RCC 7860 (cell line): ENCODE measurements at places on chromosomes 12 and 14.

GRCh38 chr14:67242168-67242420 is 859 bp downstream of the PALS1 start:
- DNase-seq = no peak

GRCh38 chr12:80268924-80269749 is 169.8 kb downstream of the OTOGL start:
- peak; percentile 88 for DNase-seq

DNA sequence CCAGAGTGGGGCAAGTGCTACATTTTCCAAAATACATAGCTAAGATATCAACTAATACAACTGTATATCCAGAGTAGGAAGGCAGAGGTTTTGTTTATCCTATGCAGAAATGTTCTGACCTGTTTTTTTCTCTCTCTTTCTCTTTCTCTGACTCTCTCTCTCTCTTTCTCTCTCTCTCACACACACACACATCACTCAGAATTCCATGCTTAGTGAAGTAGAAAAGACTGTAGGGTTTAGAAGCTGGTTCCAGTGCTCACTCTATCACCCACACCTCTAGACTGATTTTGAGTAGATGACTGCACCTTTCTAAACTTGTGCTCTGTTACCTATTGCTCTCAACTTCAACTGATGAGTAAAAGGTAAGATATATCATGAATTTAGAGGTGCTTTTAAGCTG is 356.7 kb downstream of the LRIG3 start:
- DNase-seq = no peak

- no peak for DNase-seq
Measured at GRCh38 chr14:20686386-20687143, 2.0 kb upstream of the ANG start.

DNA sequence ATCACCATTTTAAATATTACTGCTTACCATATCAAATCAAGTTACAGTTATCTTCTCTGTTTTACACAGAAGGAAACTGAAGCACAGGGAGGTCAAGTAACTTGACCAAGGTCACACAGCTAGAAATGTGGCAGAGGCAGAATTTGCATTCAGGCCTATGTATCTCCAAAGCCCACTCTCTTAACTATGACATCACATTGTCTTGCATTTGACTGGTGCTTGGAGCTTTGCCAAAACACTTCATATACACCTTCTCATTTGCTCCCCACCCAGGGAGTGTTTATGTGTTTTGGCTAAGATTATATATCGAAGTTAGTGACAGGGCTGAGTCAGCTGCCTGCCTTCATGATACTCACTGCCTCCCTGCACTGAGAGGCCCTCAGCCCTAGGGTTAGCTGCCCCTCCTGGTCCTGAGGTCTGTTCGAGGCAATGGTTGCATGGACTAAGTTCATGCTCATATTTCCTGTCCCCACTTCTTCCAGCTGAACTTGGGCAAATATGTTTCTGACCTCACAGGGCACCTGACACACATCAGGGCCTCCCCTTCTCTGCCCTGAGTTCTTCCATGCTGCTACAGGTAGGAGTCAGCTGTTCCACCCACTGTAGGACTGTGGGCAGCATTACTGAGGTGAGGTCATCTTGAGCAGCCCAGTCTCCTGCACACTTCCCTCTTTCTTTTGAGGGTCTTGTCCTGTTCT is 1.8 kb downstream of the GALNT6 start:
- DNase-seq = no peak

DNA sequence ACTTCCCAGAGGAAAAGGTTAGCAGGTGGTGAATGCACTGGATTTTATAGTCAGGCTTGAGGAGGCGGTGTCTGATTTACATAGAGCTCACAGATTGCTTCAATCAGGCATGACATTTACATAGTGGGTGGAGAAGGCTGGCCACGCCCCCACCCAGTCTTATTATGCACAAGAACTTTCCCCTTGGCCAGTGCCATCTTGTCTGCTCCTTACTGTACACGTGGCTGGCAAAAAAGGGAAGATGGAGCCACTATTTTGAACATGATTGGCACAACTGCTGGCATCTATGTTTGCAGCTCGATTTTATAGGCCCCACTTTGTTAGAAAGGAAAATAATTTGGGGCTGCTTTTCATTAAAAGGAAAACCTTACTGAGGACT is 10.9 kb upstream of the LGMN start:
- no peak for DNase-seq

DNA sequence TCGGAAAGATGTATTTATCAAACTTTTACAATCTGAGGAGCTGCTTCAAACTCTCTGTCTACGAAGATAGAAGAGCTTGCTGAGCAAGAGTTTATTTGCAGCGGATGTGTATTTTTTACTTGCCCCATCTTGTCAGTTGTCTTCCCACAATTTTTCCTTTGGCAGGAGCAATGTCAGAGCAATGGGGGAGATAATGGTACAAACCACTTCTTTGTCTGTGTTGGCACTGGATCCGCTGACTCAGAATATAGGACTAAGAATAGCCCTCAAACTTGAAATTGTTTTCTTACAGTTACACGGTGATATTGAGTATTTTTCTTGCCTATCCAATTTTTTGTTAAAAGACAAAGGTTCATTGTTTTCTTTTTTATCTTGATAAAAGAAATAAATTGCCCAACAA is 27.6 kb downstream of the HELB start:
- DNase-seq = no peak

GRCh38 chr12:3228552-3228951 is 151.4 kb downstream of the TSPAN9 start:
- DNase-seq = no peak

DNA sequence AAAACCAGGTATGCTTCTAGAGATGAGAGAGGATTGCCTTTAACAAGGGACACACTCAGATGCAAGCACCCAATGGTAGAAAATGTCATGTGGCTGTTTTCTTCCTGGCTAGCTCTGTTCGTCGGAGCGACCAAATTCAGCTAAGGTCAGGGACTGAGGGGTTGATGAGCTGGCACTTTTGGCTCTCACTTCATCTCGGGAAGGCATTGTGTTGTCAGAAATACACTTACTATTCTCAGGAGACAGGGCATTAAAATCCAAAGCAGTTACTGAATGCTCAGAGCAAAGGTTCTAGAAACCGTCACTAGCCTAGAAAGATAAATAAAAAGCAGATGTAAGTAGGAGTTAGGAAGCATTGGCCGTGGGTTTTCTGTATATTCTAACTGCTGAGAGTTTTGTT is 275.7 kb upstream of the SSTR1 start:
- no peak for DNase-seq

GRCh38 chr12:49331380-49332222 is 5.4 kb downstream of the C1QL4 start:
- DNase-seq = peak; percentile 30

GRCh38 chr12:30105505-30105904 is 321.8 kb upstream of the TMTC1 start:
- no peak for DNase-seq

DNA sequence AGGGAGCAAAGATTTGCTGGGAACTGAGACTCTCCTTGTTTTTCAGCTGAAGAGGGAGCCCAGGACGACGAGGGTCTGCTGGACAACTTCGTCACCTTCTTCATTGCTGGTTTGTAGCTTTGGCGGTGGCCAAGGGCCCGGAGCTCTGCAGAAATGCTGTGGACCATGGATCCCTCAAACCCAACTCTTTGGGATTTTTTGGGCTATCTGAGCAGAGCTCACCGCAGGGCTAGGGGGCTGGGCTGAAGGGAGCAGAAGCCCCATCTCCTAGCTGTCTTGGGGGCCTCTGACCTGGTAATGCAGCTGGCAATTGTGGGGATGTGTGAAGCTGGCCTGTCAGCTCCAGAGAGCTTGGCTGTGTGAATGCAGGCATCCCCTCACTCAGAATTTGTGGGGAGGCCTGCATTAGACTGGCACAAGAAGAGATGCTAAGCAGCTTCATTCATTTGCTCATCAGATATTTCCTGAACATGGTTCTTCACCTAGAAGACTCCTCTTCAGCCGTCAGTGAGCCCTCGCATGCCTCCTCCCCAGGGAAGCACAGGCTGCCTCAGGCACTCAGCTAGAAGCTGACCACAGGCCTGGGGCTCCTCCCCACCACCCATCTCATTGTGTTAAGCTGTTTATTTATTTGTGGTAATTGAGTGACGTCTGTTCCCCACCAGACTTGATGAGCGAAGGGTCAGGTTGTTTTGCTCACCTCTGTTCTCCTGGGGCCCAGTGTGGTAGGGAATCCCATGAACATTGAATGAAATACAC is 32.2 kb downstream of the CYP46A1 start:
- no peak for DNase-seq

DNA sequence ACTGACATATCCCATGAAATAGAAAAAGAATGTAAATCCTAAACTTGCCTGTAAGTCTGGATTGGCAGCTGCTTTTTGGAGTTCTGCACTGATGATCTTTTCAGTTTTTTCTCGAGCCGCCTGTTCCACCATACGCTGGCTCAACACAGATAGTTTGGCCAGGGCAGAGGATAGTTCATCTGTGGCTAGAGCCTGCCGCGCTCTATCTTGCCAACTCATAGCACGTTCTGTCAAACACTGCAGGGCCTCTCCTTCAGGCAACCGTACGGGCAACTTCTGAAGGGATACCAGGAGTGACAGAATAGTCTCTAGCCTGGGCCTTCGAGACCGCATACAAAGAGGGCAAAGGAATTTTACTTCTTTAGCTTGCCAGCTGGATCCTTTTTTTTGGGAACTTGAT is 44.8 kb upstream of the SLC6A13 start:
- DNase-seq = no peak
